ENCODE measurements at places on chromosomes 6 and 20.

GRCh38 chr20:4176187-4176586 lies 160.8 kb upstream of the RNF24 start:
- no peak for DNase-seq

DNA sequence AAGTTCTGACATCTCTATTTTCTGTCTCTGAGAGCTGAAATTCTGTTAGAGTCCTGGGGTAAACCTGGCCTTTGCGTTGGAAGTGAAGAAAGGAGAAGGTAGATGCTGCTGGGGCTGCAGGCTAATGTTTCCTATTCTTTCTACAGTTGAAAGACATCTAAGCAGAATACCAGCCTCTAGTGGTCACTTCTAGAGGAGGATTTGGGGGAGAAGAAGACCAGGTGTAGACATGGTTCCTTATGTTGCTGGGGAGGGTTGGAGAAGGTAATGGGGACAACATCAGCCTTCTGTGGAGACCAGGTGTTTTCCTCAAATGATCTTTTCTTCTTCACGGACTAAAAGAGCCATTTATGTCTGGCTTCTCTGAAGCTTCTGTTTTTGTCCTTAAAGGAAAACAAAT lies 62.6 kb downstream of the BTBD3 start:
- DNase-seq: no peak

DNA sequence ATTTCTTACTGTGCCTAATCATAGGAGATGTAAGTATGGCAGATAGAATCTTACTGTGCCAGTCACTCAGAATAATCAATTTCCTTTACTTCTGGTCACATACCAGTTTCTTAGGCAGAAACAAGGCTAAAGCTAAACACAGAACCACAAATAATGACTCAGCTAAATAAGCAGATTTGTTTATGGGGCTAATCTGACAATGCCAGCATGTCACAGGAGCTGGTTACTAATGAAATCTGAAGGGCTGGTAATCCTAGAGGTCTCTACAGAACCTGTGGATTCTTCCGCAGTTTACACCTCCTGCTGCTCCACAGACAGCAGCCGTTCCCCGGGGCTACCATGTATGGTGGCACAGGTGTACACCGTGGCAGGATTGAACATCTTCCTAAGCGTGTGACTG lies 80.8 kb downstream of the LYRM4 start:
- no peak for DNase-seq

DNA sequence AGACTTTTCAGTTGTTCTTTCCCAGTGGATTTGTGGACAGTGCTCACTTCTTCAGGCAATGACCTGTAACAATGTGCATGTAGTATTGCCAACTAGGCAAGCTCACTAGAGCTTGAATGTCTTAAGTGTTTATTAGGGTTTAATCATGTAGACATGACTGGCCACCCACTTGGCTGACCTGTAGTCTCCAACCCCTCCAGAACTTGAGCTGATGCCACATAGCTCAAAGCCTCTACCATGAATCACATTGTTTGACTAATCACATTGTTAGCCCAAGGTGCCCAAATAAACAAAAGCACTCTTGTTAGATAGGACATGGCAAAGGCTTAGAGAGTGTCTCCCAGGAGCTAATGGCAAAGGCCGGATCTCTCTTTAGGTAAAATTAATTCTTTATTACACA lies 272.7 kb downstream of the GRIK2 start:
- DNase-seq: peak; percentile 58

DNA sequence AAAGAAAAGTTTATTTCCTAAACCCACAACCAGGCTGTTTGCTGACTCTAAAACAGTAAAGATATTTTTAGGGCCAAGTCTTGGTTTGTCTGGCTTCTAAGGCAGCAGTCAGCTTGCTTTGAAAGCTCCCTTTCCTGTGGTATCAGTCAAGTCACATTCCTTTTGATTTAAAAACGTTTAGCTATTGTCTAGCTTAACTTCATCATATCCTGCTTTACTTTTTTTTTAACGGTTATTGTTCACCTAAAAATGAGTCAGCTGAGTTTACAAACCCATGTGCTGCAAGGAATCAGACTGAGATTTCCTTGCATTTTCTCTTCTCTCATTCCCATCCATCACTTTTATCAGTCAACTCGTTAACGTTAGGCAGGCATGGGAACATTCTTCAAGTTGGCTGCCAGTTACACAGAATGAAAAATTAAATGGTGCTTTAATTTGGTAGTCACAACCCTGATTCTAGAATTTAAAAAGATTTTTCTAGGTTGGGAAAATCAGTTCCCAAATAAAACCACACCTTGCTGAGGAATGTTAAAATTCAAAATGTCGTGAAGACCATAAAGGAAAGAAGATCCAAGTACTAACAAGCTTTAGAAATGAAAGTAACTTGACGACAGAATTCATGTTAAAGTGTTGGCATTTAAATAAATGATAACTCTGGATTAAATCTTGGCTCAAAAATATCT lies 45.9 kb downstream of the ELOVL5 start:
- DNase-seq: no peak

GRCh38 chr6:6825193-6825784 lies 236.8 kb downstream of the LY86 start:
- DNase-seq: no peak

- DNase-seq: peak; percentile 54
Measured at GRCh38 chr6:149134511-149134933, 183.0 kb upstream of the TAB2 start.

- peak; percentile 59 for DNase-seq
Measured at GRCh38 chr20:15930311-15931305, 642.6 kb downstream of the KIF16B start.
